ENCODE measurements at places on chromosomes 7 and 10. TPM values are rescaled to one million over a fixed set of nuclear protein-coding genes. Genes with fewer than 3 reads are reported as not detected.

GRCh38 chr10:28906934-28907333, 229.6 kb downstream of the BAMBI start:
- no peak for DNase-seq

GRCh38 chr7:149261316-149261828, 624 bp upstream of the ZNF783 start:
- DNase-seq, result peak; percentile 16

Gene SGCE
- total RNA-seq, result under 0.01 TPM

Gene H2BK1
- not detected for total RNA-seq

Gene WASHC2C
- total RNA-seq, result 14.8 TPM

Gene CCDC146
- total RNA-seq, result 1.9 TPM

DNA sequence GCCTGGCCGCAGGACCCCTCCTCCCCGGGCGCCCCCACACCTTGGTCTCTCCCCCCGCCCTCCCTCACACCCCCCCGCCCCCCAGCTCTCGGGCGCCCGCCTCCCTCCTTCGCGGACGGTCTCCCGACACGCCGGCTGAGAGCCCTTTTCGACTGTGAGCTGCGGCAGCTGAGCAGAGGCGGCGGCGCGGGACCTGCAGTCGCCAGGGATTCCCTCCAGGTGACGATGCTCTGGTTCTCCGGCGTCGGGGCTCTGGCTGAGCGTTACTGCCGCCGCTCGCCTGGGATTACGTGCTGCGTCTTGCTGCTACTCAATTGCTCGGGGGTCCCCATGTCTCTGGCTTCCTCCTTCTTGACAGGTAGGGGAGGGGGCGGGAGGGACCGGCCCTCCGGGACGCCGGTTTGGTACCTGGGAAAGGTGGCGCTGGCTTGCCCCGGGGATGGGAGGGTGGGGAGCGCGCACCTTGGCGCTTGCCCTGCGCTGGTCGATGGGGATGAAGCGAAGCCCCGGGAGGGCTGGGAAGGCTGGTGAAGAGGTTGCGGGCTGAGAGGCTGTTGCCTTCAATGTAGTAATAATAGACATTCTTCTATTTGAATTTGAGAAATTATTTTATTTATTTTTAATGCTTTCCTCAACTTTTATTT, at the start of gene BMPER:
Gene BMPER (plus strand): TSS at position 151 of the 644 bp plus-strand sequence. CDS start 75 bp downstream, at position 226.
- peak; percentile 31 for DNase-seq

Gene PVRIG
- total RNA-seq, result 0.54 TPM

GRCh38 chr10:86393362-86393761, 26.8 kb upstream of the GRID1 start:
- no peak for DNase-seq

Gene CYP2C18
- total RNA-seq, result under 0.01 TPM

- peak; percentile 38 for DNase-seq
Observed at GRCh38 chr10:84156768-84157167, 16.8 kb upstream of the GPR15LG start.

Gene CALHM1
- not detected for total RNA-seq
